SHP77 (cell line): ENCODE measurements at places on chromosomes 5 and 9.
A peak's percentile ranks its signal among the peaks of the same experiment; 100 is the strongest.

- DNase-seq = no peak
Measured at GRCh38 chr9:99787556-99787955, 34.1 kb upstream of the NR4A3 start.

- DNase-seq = no peak
Measured at GRCh38 chr9:128138001-128138400, 10.5 kb upstream of the PTGES2 start.

- DNase-seq = no peak
Measured at GRCh38 chr9:87479801-87480201, 17.9 kb upstream of the DAPK1 start.

- no peak for DNase-seq
Measured at GRCh38 chr5:123359454-123360200, 63.6 kb downstream of the CEP120 start.

GRCh38 chr9:115367780-115368525 lies 250.0 kb upstream of the TNC start:
- no peak for DNase-seq

DNA sequence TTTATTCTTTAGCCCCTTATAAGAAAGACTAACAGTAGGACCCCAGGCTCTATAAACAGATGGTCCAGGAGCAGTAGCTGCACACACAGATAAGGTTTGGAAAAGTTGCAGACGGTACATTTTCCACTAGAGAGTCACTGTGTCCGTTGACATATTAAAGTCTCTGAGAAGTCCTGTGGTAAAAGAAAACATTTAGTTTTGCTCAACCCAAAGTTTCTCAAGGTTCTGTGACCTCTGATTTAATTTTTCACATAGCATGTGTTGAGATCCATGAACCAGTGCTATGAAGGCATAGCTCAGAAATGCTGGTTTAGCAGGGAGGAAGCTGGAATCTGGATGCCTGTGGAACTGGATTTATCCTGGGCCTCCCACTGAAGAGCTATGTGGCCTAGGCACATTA lies 62.7 kb upstream of the RASEF start:
- DNase-seq = no peak

- DNase-seq = no peak
Measured at GRCh38 chr5:60299944-60300343, 400.0 kb downstream of the DEPDC1B start.

- DNase-seq = no peak
Measured at GRCh38 chr5:171534043-171534895, 114.8 kb downstream of the FGF18 start.

GRCh38 chr5:83006683-83007283 lies 70.4 kb downstream of the TMEM167A start:
- DNase-seq = no peak

- DNase-seq = peak; percentile 9
Measured at GRCh38 chr9:72315510-72316311, 49.3 kb downstream of the ZFAND5 start.

GRCh38 chr5:3595006-3595961 lies at the start of gene IRX1:
Gene IRX1 (plus strand): TSS chr5:3595832. CDS start chr5:3596106, 274 bp downstream.
- DNase-seq = no peak

GRCh38 chr9:119284118-119284517 lies 85.1 kb downstream of the BRINP1 start:
- DNase-seq = peak; percentile 2

- no peak for DNase-seq
Measured at GRCh38 chr9:105313238-105313637, 68.8 kb downstream of the SLC44A1 start.

DNA sequence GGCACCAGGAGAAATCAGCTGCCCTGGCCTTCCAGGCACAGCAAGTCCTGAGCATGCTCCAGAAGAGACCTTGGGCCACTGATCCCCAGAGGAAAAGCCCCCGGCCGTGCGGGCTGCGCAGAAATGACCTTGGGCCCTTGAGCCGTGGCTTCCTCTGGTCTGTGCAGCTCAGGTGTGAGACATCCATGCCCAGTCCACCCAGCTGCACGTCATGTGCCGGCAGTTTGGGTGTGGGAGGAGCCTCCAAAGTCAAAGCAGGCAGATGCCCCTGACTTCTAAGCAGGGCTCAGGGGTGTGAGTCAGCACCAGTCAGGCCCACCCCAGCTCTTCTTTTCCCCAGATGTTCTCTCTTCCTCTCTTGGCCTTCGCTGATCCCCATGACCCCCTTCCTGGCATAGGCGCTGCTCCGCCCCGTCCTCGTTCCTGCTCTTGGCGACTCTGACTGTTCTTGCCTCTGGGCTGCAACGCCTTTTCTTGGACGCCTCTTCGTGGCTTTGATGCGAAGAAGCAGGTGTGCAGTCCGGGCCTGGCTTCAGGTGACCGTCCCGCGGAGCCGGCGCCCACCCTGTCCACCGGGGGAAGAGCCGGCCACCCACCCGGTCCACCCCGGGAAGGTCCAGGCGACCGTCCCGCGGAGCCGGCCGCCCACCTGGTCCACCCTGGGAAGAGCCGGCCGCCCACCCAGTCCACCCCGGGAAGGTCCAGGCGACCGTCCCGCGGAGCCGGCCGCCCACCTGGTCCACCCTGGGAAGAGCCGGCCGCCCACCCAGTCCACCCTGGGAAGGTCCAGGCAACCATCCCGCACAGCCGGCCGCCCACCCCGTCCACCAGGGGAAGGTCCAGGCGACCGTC lies 5.9 kb upstream of the QSOX2 start:
- DNase-seq = no peak

- DNase-seq = no peak
Measured at GRCh38 chr5:42749020-42749419, 7.6 kb upstream of the CCDC152 start.

DNA sequence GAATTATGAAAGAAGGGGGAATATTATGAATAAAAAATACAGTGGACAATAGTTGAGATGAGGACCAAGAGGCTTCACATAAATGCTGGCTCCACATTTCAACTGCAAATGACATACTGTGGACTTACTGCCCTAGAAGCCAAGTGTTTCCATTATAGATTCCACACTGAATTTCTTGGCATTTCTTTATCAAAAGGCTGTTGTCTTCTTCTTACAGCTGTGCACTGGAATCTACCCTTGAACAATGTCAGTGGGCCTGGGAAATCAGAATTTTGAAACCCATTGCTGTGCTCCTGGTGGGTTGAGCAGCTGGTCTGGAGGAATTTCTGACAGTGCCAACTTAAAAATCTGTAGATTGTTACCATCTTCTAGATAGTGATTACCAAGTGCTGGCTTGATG lies 49.9 kb downstream of the TNC start:
- no peak for DNase-seq

GRCh38 chr9:35229066-35229778 lies 67.4 kb downstream of the UNC13B start:
- DNase-seq = no peak

DNA sequence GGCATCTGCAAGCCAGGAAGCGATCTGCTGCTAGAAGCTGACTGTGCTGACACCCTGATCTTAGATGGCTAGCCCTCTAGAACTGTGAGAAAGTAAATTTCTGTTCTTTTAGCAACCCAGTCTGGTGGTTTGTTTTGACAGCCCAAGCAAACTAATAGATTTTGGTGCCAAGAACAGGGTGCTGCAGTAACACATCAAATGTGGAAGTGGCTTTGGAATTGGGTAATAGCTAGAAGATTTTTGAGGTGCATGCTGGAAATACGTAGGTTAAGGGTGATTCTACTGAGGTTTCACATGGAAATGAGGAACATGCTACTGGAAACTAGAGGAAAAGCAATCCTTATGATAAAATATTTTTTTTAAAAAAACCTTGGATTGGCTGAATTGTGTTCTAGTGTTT lies 153.5 kb upstream of the SH3GL2 start:
- no peak for DNase-seq

DNA sequence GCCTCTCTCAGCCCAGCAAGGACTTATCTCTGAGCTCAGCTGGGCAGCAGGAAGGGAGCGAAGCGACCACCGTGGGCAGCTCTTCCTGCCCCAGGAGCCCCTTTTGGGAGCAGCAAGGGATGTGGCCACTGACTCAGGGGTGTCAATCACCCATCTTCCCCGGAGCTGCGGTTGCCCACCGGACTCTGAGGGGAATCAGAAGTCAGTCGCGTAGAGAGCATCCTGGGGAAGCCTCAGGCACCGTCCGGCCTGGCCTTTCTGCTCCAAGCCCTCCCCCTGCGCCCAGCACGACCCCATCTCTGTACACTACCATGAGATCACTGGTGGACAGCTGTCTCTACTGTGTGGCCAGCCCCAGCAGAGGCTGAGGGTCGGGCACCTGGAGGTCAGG lies 24.6 kb downstream of the GFI1B start:
- DNase-seq = no peak

- no peak for DNase-seq
Measured at GRCh38 chr9:121670431-121670830, 19.0 kb downstream of the DAB2IP start.

DNA sequence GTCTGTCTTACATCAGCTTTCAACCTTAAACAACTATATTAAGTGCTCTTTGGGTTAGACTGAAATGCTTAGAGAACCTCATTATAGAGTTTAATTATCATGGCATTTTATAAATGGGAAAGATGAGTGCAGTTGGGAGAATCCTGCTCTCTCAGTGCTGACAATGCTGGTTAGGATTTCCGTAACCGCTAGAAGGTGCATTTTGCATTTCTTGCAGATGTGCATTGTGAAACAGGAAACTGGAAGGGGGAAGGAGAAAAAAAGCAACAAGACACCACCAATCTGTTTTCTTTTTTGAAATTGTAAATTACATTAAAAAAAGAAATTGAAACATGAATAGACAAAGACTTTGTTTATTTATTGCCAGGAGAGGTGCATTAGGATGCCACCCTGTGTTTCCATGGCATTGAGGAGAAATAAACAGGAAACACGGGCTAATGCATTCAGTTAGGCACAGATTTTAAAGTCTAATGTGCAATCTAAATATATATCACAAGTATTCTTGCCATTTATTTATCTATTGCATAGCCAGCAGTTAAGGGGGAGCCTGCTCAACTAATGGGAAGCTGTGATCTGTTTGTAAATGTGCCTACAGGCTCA lies 478.9 kb downstream of the PSAT1 start:
- DNase-seq = no peak

DNA sequence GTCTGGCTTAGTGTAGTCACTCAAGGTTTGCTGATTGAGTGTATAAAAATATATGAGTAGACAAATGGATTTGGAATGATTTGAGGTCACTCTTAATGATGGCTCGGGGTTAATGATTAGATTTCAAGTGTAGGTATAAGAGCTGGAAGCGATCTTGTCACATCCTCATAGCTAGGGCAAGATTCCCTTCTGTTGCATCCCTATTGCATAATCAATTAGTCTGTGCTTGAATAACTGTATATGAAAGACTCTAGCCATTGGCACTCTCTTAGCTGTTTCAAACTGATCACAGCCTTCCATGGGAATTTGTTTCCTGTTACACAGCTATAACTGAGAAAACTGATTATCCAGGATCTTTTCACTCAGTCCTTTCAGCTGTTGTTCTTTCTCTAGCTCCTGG lies 811.6 kb downstream of the TLE4 start:
- DNase-seq = no peak

- DNase-seq = no peak
Measured at GRCh38 chr5:95007921-95008597, 276.8 kb downstream of the MCTP1 start.

DNA sequence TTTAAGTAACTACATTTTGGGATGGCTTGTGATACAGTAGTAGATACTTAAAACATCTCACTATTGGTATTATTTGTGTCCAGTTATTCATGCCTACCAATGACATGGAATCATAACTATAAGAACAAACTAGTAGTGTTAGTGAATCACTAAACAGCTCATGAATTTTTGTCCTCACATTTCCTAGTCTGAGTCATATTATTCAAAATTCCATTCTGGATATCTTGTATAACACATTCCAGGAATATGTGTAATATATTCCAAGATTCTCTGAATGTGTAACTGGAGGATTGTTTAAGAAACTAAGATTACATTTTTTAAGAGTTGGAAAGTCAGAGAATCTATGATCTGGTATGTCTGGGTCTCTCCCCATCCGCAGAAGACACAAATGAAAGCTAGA lies 565.3 kb upstream of the ZNF608 start:
- DNase-seq = no peak

DNA sequence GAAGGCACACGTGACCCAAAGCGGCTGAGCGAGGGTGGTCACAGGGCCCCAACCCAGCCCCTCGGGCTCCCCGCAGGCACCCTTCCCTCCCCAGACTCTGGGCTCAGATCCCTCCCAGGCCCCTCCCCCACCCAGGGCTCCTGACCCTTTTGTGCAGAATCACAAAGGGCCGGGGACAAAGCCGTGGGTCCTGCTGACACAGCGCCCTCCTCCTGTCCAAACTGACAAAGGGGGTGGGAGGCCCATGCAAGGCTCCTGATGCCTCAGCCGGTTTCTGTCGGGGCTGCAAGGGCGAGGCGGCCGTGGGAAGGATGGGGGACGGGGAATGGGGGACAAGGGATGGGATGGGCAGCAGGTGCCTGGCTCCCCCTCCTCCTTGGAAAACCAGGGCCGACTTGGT lies 43.5 kb upstream of the UBAC1 start:
- no peak for DNase-seq

- no peak for DNase-seq
Measured at GRCh38 chr5:171617817-171618591, 167.6 kb upstream of the SMIM23 start.

GRCh38 chr5:34930870-34931269 lies 1.5 kb downstream of the DNAJC21 start:
- DNase-seq = no peak

DNA sequence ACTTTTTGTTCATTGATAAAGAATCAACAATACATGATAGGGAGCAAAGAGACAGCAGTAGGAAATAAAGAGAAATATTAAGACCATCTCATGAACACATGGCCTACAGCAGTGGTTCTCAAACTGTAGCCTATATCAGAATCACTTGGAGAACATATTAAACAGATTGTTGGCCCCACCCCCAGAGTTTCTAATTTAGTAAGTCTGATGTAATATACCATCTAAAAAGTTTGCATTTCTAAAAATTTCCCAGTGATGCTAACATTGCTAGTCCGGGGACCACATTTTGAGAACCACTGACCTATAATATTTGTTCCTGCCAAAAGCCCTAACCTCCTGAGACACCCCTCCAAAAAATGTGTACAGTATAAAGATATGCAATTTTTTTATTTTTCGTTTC lies 306.2 kb upstream of the NREP start:
- DNase-seq = no peak
